Skin of body (tissue), 3 donors: ENCODE measurements at places on chromosomes 6 and 20. TPM values are rescaled to one million over a fixed set of nuclear protein-coding genes. Genes with fewer than 3 reads are reported as not detected.

Gene ZBTB12
- 3.9 TPM for total RNA-seq

GRCh38 chr6:166008441-166009369 is 158.9 kb downstream of the TBXT start:
- DNase-seq, result peak; percentile 64

DNA sequence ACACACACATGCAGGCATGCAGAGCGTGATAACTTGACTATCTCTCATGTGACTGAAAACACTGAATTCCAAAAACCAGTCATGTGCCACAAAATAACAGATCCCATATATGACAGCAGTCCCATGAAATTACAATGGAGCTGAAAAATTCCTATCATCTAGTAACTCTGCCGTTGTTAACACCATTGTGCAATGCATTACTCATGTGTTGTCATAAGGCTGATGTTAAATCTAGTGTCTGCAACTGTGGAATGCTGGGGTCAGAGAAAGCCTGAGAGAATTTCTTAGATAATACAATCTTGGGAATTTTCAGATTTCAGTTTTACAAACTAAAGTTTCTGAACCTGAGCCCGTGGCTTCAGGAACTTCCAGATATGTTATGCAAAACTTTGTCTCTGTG is 70.2 kb downstream of the LYRM4 start:
- peak; percentile 64 for DNase-seq

Gene TXLNB
- 15.0 TPM for total RNA-seq

DNA sequence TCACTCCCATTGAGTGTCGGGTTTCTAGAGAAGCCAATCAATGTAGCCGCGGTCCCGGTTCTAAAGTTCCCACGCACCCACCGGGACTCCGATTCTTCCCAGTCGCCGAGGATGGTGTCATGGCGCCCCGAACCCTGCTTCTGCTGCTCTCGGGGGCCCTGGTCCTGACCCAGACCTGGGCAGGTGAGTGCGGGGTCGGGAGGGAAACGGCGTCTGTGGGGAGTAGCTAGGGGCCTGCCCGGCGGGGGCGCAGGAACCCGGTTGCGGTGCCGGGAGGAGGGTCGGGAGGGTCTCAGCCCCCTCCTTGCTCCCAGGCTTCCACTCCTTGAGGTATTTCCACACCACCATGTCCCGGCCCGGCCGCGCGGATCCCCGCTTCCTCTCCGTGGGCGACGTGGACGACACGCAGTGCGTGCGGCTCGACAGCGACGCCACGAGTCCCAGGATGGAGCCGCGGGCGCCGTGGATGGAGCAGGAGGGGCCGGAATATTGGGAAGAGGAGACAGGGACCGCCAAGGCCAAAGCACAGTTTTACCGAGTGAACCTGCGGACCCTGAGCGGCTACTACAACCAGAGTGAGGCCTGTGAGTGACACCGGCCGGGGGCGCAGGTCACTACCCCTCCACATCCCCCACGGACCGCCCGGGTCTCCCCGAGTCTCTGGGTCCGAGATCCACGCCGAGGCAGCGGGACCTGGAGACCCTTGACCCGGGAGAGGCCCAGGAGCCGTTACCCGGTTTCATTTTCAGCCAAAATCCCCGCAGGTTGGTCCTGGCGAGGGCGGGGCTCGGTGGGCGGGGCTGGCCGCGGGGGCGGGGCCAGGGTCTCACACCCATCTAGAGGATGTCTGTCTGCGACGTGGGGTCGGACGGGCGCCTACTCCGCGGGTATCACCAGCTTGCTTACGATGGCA is 35.2 kb upstream of the HLA-G start:
- DNase-seq, result peak; percentile 1

- DNase-seq, result no peak
These were observed 181.9 kb downstream of the TMEM200A start for GRCh38 chr6:130547723-130548122.

Gene DEFB132
- not detected for total RNA-seq

DNA sequence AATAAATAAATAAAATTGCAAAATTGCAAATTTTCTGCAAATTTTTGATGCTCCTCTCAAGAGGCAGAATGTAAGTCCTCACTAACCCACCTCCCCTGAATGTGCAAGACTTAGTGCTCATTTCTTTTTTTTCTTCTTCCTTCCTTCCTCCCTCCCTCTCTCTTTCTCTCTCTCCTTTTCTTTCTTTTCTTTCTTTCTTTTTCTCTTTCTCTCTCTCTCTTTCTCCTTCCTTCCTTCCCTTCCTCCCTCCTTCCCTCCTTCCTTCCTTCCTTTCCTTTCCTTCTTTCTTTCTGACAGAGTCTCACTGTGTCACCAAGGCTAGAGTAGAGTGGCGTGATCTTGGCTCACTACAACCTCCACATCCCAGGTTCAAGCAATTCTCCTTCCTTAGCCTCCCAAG is 60.1 kb downstream of the ZNF217 start:
- no peak for DNase-seq

DNA sequence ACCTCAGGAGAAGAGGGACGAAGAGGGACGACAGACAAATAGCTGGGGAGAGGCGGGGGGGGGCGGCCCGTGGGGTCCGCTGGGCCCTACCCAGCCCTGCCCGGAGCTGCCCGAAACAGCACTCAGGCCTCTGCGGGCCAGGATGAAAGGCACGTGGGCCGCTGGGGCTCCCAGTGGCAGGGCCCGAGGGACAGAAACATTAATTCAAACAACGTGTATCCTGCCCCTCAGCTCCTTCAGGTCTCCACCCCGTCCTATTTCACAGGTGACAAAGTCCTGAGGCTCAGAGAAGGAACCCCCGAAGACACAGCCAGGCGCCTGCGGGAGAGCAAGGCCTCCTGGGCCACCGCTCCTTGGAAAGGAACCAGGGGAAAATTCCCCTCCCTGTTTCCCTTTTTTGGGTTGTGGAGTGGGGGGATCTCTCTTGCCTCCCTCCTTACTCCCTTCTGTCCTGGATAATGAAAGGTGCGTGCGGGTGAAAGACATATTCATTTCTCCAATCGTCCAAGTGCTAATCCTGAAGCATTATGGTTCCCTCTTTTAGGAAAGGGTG is 93.3 kb downstream of the RNASET2 start:
- no peak for DNase-seq

Gene CLIC5
- 4.0 TPM for total RNA-seq

Gene RBBP8NL
- total RNA-seq, result 0.59 TPM

DNA sequence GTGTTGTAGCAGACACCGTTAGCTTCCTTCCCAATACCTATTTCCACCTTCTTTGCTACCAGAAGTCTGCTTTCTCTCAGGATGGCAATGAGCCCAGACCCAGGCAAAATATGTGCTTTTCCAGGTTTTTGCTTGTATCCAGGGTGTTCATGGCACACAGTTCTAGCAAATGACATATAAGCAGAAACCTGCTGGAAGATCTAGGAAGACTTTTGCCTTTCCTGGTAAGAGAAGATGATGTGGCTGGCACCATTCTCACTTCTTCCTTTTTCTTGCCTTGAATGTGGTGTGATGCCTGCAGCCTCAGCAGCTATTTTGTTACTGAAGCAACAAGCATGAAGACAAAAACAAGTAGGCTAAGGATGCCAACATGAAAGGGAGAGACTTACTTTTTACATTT is 19.2 kb upstream of the TBC1D22B start:
- DNase-seq, result no peak

GRCh38 chr6:80478030-80478429 is 371.6 kb downstream of the BCKDHB start:
- DNase-seq, result no peak

GRCh38 chr20:63895952-63896263 is 982 bp downstream of the DNAJC5 start:
- DNase-seq, result no peak

DNA sequence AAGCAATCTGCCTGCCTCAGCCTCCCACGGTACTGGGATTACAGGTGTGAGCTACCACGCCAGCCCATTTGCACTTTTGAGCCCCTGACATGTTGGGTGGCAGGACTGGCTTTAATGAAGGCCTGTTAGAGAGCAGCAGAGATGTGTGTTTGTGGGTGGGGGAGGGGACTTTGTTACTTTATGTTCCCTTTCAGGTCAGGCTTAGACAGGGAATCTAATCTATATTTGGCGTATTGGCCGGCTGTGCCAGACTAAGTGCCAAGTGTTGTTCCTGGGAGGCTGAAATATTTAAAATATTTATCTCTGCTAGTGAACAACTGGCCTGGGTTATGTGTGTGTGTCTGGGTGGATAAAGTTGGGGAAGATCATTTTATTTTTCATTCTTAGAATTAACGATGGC is 6.1 kb downstream of the GMPR start:
- DNase-seq, result no peak

GRCh38 chr6:128167552-128167951 is 266.7 kb upstream of the THEMIS start:
- no peak for DNase-seq

- DNase-seq, result no peak
These were observed 107.2 kb downstream of the FOXC1 start for GRCh38 chr6:1716868-1717267.

DNA sequence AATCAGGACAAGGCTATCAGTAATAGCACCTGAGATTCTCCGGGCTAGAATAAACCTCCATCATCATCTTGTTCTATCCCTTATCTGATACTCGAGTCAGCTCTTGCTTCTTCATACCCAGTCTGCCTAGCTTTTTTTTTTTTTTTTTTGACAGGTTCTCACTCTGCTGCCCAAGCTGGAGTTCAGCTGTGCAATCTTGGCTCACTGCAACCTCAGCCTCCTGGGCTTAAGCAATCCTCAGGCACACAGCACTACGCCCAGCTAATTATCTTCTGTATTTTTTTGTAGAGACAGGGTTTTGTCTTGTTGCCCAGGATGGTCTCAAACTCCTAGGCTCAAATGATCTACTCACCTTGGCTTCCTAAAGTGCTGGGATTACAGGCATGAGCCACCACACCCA is 19.5 kb downstream of the SRSF6 start:
- no peak for DNase-seq

GRCh38 chr6:150430815-150431214 is 62.0 kb downstream of the IYD start:
- no peak for DNase-seq

DNA sequence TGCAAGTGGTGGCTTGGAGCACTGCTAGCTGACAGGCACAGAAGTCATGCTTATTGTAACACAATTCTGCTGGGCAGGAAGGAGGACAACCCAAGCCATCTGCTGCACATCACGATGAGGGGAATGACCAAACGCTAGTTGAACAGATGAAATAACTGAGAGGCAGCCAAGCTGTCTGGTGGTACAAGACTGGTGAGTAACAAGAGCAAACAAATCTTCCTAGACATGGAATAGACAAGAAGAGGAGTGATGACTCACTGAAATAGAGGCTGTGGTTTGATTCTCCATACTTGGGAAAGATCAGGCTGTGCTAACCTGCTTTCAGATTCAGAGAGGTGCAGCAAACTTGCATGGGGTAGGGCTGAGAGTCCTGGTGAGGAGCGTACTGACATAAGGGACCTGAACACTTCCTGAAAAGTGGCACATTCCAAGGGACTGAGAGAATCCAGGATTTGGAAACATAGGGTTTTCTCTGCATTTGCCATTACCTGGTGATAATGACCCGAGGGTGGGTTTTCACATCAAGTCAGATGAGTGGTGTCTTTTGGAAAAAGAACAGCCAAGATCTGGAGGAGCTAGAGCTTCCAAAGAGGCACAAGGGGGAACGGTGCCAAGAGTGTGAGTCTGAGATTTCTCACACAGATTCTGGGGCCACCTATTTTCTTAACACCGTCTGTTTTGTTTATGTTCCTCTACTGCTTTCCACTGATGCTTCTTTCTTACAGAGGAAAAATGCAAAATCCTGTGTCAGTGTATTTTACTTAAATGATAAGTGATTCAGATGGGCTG is 60.0 kb downstream of the PRL start:
- no peak for DNase-seq

DNA sequence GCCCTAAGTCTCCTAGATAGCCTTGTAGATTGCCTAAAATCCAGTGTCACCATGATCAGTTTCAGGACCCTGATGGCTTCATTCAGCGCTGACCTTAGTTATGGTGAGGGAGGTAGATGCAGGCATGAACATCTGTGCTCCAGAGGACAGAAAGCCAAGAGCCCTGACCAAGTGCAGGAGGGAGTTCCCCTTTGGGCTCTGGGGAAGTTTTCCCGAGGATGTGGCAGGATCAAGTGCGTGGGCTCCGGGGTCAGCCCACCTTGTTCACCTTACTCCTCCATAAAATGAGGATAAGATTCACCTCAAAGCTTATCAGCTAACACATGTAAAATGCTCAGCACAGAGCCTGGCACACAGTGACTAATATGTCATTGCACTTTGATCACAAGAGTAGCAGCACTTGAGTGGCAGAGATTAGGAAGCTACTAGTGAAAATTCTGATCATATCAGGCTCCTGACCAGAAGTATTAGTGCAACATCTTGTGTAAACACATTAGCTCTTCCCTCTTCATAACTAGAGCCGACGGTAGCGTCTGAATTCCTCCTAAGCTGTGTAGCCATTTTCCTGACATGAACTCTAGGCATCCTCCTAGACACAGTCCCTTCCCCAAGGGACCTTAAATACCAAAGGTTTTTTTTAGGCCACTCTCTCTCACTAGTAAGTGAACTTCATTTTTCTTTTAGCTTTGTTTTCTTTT is 125.2 kb downstream of the SULF2 start:
- no peak for DNase-seq

DNA sequence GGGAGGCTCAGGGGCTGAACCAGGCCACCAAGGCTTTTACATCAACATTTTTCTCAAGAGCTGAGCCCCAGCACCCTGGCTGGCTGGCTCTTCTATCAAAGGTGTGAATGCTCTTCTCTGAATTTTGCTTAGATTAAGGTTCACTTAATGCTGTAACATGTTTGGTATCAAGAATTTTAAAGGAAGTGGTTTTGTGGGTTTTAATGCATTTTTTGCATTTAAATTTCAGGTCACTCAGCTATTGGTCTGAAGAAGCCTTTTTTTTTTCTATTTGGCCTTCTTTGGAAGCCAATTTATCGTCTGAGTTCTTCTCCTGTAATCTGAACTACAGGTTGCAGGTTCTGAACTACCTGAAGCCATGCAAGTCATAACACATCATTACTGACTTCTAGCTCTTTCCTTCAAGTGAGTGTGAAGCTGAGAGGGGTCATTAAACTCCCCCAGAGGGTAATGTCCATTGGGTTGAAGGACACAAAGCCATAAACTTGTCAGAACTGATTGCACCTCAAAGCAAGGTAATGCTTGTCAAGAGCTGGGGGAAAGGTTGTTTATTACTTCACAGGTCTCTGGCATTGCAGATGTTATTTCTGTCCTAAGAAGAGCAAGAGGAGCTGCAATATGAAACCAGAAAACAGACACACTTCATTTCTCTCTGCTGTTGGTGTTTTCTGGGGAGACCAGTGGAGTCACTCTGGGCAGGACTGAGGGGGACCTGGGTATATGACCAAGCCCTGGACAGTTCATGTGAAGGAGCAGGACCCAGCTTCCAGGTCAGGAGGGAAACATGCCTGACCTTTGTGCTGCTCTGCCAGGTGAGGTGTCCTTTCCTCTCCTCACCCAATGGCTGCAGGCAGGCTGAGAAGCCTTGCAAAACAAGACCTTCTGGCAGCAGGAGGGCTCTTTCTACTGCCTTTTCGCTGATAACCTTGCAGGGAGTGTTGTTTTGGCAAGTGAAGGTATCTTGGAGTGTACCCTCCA is 26.1 kb upstream of the NEDD9 start:
- DNase-seq, result no peak

GRCh38 chr6:3231247-3232016 is 4.0 kb upstream of the TUBB2B start:
- peak; percentile 81 for DNase-seq
